KBM-7 (cell line): ENCODE measurements at places on chromosomes 12 and 14.
A peak's percentile ranks its signal among the peaks of the same experiment; 100 is the strongest.

GRCh38 chr12:106917503-106917902 is 38.2 kb upstream of the TMEM263 start:
- no peak for DNase-seq

GRCh38 chr14:35051796-35052195 is 5.7 kb downstream of the FAM177A1 start:
- no peak for DNase-seq

DNA sequence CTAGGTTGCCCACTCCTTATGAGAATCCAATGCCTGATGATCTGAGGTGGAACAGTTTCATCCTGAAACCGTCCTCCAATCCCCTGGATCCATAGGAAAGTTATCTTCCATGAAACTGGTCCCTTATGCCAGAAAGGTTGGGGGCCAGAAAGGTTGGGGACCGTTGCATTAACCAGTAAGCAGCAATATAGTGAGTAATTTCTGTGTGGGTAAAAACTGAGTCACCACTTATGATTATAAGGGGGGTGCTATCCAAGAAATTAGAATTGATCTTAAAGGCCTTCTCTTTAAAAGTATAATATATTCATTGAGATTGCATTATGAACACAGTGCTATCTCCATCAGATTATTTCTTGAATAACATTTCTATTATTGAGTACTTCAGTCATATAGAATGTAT is 97.2 kb downstream of the PCNX1 start:
- DNase-seq, result no peak

DNA sequence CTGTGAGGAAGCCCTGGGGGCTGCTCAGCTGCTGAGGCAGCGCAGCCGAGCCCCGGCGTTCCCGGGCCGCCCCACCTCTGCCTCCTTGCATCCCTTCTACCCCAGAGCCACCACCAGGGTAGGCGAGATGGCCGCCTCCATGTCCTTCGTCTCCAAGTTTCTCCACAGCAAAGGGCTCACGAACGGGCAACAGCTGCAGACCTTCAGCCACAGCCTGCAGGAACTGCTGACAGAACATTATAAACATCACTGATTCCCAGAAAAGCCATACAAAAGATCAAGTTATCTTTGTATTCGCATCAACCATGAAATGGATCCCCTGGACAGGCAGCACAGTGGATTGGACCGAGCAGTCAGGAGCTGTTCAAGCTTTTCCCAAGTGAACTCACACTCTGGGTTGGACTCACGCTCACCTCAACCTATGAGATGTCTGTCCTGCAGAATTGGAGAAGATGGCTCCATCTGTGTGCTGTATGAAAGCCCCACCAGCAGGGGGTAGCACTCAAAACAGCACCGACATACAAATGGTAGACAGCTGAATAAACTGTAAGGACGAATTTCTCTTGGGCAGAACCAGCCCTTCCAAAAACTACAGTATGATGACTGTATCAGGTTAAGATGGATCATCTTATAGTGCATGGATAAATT is 19.4 kb upstream of the A2M start:
- DNase-seq, result peak; percentile 43

DNA sequence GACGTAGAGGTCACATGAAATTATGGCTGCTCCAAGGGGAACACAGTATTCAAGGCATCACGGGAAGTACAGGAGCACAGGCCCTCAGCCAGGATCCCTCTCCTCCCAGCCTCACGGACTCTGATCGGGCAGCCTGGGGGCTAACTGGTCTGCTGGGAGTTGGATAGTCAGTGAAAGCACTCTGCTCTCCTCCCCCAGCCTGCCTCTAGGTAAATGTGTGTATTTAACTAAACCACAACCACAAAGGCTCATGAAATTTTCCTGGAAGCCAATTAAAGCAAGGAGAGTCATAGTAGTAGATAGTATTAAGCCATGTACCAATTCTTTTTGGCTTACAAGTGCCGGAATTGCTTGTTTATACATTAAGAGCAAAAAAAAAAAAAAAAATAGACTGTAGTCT is 254.3 kb downstream of the MSRB3 start:
- peak; percentile 66 for DNase-seq

DNA sequence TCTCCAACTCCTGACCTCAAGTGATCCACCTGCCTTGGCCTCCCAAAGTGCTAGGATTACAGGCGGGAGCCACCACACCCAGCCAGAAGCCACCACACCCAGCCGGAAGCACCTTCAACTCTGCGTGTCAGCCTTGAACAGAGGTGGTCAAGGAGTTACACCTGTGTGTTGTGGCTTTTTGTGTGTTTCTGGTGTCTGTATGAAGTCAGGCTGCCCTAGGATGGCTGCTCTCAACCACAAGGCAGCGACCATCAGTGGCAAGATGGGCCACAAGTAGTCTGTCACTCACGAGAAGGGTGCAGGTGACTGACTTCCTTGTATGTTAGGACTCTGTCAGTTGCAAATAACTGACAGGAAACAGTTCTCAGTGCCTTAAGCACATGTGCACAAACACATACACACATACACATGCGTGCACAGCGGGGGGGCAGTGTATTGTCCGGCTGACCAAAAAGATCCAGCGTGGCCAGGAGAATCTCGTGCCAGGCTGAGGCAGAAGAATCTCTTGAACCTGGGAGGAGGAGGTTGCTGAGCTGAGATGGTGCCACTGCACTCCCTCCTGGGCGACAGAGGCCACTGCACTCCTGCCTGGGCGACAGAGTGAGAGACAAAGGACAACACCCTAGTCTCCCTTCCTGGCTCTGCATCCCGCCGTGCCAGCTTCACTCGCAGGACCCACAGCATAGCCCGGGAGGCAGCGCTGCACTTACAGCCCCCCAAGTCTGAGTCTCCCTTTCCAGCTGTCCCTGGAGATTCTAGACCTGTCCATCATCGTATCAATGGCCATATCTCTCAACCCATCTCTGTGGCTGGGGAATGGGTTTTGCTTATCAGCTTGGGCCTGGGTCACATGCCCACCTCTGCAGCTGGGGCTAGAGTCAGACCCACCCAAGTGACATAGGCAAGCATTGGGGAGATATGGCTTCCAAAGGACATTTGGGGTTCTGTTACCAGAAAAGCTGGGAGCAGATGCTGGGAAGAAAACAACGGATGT is 13.7 kb downstream of the P2RX4 start:
- DNase-seq, result peak; percentile 41

DNA sequence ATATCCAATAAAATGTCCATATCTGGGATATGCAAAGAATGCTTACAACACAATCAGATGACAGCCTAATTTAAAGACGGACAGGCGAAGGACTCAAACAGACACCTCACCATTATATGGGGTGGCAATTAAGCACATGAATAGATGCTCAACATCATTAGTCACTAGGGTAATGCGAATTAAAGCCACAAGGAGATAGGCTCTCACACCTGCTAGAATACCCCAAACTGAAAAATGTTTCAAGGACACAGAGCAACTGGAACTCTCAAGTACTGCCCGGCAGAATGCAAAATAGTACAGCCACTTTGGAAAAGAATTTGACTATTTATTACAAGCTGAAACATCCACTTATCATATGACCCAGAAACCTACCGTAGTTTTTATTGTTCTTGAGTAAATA is 42.9 kb downstream of the FERMT2 start:
- no peak for DNase-seq

DNA sequence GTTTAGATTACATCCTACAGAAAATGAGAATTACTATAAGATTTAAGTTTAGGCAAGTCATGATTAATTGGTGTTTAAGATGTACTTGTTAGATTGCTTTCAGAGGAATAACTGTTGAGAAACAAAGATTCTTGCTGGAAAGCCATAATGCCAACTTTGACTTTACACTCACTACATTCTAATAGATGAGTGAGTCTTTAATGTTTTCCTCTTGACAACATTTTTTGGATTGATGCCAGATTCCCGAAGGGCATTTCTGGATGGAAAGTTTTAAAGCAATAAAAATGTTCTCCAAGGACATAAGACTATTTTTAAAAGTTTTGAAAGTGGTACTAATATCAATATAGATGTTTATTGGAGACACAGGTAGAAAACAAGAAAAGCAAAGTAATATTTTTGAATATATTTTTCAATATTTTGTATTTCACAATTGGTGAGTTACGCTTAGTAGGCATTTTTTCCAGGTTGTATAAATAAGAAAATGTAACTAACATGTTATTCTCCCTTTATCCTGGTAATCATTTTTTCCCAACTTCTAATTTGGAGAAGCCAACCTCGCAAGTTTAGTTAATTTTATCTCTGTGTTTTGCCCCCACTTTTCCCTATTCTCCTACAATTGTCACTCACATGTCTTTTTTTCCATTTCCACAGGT is 307.3 kb downstream of the CEP128 start:
- no peak for DNase-seq

- peak; percentile 55 for DNase-seq
Measured at GRCh38 chr12:9971181-9971580, at the start of gene CLEC12A. CLEC12A (plus strand) TSS chr12:9971409; CDS start chr12:9971597, 188 bp downstream.

DNA sequence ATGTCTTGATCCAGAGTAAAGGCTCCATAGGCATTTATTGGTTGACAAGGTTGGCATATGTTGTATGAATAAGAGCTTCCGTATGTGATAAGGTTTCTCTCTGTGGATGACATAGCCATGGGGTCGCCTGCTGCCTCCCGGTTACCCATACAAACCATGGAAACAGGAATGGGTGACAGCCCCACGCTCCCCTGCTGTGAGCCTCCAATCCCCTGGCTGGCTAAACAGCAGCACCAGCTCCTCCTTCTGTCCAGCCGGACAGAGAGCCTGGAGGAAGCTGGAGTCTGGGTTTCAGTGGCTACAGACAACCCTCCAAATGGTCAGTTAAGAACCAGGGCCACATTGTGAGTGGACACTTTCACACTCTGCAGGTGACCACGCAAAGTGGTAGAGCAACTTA is 131.1 kb downstream of the CALM1 start:
- no peak for DNase-seq

- DNase-seq, result no peak
Measured at GRCh38 chr14:74645244-74645643, 33.2 kb upstream of the LTBP2 start.

DNA sequence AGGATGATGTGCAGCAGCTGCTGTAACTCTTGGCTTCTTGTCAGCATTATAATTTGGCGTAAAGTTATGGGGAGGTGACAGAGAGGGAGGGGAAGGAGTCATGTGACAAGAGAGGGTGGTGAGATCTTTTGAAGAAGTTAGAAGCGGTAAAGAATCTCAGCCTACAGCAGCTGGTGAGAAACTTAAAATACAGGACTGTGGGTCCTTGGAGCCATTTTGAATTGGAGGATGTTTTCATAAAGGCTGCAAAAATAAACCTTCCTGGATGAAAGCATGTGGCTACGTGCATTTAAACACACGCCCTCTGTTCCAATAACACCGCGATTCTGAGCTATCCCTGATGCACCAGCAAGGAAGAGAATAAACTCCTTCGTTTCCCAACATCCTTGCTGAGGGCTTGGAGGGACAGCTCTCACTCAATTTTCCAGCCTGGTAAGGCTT is 133.7 kb downstream of the TMEM30B start:
- DNase-seq, result no peak

GRCh38 chr12:124369055-124369826 is 74.3 kb downstream of the RFLNA start:
- no peak for DNase-seq

- DNase-seq, result no peak
Measured at GRCh38 chr14:76904100-76904739, 78.0 kb downstream of the LRRC74A start.

GRCh38 chr12:54300732-54301427 is at the start of gene NFE2:
NFE2 (minus strand) TSS chr12:54301015; CDS start chr12:54295248, 5,767 bp downstream.
- peak; percentile 92 for DNase-seq

DNA sequence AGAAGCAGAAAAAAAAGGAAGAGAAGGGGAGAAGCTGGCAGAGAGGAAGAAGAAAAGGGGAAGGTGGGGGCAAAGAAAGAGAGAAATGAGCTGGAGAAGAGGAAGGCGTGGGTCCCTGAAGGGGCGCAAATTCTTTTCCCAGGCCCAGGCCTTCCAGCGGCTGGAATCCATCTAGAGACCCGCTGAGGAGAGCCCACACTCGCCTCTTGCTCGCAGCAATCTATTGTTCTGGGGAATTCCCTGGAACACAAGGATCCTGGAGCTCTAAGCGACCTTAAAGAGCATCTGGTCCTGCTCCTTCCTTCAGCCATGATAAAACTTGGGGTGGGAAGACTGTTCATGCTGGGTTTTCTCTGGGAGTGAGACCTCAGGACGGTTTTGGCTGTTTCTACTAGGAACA is 41.2 kb upstream of the FKBP4 start:
- no peak for DNase-seq
